Fibroblast of the conjunctiva (primary cell): ENCODE measurements at places on chromosomes 13 and 19.
A peak's percentile ranks its signal among the peaks of the same experiment; 100 is the strongest.

- DNase-seq = no peak
Observed at GRCh38 chr13:94936633-94937032, 224.3 kb upstream of the SOX21 start.

- DNase-seq = no peak
Observed at GRCh38 chr13:102567857-102568256, 28.9 kb upstream of the TPP2 start.

- DNase-seq = no peak
Observed at GRCh38 chr19:46785980-46786235, 2.5 kb downstream of the SLC1A5 start.

- DNase-seq = no peak
Observed at GRCh38 chr19:47020992-47021496, 1.4 kb downstream of the NPAS1 start.

- no peak for DNase-seq
Observed at GRCh38 chr19:39032063-39032918, at the start of gene FBXO27. FBXO27 (minus strand) TSS chr19:39032549; CDS start chr19:39032227, 322 bp downstream.

GRCh38 chr19:54541712-54542111, 31.9 kb upstream of the LILRA2 start:
- DNase-seq = no peak

GRCh38 chr19:35225951-35226350, 2.6 kb downstream of the FAM187B start:
- DNase-seq = no peak

GRCh38 chr13:109204657-109205056, 575.2 kb downstream of the MYO16 start:
- DNase-seq = no peak

DNA sequence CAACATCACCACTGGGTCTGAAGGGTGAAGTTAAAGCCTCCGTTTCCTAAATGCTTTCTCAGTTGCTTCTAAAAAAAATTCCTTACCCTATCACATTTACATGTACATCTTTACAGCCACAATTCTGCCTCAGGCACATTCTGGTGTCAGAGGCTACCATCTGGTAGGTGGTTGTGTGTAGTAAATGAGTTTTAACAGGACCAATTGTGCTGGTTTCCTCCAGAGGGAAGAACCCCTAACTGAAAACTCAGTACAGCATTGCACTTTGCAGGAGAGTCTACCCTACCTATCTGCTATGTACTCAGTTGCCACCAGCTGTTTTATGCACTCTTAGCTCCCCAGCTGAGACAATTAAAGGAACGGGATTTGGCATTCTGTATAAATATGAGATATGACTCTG, 1576.5 kb downstream of the PCDH9 start:
- no peak for DNase-seq

DNA sequence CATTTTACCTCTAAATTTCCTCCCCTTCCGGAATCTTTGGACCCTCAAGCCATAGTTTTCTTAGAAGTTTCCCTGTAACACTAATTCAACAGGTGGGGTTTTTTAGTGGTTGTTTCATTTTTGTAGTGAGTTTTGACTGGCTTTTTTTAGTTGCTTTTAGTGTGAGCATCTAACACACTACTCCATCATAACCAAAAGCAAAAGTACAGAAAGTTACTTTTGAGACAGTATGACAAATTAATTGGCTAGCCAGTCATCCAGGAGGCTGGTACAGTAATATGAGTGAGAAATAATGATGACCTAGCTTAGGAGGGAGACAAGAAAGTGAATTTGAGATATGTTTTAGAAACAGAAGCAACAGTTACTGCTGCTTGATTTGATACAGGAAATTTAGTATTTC, 71.5 kb downstream of the DNAJC15 start:
- DNase-seq = no peak

- DNase-seq = no peak
Observed at GRCh38 chr13:49532593-49532992, 36.8 kb downstream of the PHF11 start.

DNA sequence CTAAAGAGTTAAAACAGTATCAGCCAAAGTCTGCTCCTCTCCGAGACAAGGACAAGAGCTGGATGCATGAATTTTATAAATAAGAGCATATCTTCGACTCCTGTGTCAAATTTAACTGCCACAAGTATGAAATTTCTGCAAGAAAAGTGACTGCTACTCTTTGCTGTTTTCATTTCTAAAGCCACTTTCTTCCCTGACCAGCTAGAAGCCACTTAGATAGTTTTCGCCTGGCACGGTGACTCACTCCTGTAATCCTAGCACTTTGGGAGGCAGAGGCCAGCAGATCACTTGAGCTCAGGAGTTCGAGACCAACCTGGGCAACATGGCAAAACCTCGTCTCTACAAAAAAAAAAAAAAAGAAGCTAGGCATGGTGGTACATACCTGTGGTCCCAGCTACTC, 61.3 kb downstream of the ENOX1 start:
- no peak for DNase-seq

GRCh38 chr13:112131081-112131712, 64.2 kb downstream of the SOX1 start:
- no peak for DNase-seq

GRCh38 chr13:37960427-37960826, 90.9 kb upstream of the TRPC4 start:
- DNase-seq = no peak

GRCh38 chr13:40787062-40787461, 2.3 kb upstream of the SLC25A15 start:
- DNase-seq = no peak

DNA sequence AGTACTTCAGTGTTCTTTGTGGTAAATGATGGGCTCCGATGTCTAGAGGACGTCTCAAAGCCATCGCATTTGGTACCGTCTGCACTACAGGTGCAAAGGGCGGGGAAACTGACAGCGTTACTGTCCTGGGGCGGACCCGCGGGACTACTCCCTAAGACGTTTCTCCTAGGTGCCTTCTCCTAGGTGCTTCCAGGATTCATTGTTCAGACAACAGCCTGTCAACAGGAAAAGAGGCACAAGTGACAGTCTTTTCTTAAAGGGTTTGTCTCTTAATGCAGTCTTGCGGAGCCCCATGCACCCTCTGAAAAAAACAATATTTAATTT, 1.4 kb downstream of the SERTM1 start:
- no peak for DNase-seq

GRCh38 chr19:50661766-50662650, 12.8 kb downstream of the C19orf81 start:
- DNase-seq = no peak

GRCh38 chr13:72523049-72523448, 204.4 kb downstream of the MZT1 start:
- DNase-seq = no peak

DNA sequence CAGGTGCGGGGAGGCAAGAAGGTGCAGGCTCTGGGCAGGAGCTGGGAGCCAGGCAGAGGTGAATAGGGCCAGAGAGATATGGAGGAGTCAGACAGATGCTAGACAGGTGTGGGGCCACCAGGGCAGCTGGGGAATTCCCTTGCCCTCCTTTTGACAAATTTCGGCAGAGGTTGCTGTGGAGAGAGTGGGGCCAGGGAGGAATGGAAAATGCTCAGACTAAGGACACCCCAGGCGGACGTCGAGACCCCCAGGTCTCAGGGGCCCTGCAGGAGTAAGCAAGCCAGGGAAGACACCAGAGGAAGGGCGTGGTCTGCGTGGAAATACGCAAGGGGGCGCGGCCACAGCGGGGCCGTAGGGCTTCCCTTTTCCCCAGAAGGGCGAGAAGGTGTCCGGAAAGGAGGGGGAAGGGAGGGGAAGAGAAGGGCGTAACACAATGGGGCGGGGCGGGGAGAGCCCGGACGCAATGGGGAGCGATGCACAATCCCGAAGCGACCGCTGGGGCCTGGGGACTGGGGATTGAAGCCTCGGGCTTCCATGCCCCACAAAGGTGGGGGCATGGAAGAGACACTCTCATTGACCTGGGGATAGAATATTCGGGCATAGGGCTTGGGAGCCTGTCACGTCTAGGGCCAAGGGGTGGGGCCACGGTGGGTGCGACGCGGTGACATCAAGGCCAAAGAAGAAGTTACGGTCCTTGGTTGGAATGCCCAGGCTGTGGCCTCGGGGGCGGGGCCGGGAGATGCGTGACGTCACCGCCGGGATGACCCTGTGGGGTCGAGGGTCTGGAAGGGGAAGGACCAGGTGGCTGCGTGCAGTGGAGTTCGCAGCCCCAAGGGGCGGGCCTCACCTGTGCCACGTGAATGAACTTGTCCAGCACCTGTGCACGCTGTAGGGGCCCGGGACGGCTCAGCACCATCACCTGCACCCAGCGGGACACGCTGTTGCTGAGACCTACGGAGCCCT, 8.2 kb downstream of the RASGRP4 start:
- no peak for DNase-seq

GRCh38 chr19:39372047-39372802, 18.7 kb downstream of the PAF1 start:
- DNase-seq = peak; percentile 90

DNA sequence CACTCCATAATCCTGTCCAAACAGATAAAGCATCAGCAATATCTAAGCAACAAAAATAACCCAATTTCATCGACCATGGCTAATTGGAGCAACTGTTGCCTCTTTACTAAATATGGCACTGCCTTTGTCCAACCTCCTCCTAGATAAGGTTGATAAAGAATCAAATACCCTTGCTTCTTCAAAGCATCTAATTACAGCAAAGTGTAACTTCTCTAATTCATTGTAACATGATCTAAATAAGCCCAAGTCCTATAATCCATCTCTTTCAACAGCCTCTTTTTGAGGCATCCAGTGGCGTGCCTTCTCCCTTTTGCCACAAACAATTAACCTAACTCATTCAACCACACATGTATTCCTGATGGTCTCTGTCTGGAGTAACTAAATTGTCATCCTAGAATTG, 81.7 kb upstream of the KLHL1 start:
- no peak for DNase-seq

GRCh38 chr19:33171222-33171795, 22.8 kb upstream of the LRP3 start:
- no peak for DNase-seq

GRCh38 chr19:2275588-2276428, 6.2 kb downstream of the PEAK3 start:
- no peak for DNase-seq

DNA sequence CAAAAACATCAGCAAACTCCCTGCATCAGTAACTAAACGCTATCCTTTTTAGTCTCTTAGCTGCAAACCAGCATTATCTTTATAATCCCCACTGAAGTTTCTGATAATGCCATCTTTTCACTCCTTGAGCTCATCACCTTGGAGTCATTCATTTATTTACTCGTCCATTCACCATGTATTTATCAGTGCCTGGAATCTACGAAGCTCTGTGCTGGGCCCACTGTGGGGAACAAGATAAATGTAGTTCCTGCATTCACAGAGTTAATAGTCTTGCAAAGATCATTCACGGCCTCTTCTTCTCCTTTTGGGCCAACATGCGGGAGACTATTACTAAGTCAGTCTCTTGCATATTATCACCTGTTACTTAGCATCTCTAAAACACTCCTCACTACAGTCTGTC, 89.4 kb downstream of the HS6ST3 start:
- DNase-seq = no peak

DNA sequence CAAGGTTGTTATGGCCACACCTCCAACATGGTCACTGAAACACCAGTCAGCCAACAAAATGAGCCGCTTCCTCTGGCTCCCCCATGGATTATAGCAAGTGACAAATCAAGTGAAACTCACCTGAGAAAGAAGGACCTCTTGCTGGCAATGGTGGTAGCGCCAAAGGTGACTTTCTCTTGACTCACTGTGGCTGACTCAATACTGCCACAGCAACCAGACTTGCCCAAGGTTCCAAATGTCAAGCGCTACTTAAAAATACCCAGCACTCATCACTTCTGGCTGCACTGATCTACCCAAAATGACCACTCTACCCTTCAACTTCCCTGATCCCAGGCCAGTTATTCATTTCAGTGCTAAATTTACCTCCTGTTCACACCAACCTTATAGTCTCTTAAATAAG, 495.5 kb downstream of the FOXO1 start:
- DNase-seq = no peak

DNA sequence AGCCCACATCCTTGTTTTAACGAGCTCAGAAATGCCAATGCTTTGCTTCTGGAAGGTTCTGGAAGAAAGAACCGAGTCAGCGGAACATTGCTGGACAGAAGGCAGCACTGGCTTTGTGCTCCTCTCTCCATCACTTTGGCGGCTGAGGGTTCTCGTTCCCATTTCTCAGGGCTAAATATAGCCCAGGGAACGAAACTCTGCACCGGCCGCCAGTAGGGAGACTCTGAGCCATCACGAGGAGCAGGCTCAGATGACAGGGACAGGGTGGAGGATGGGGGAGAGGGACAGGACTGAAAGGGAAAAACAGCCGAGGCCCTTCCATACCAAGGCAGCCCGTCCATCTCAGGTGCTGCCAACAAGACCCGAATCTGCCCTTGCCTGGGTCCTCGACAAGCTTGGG, 166.4 kb downstream of the CACNA1A start:
- DNase-seq = no peak

DNA sequence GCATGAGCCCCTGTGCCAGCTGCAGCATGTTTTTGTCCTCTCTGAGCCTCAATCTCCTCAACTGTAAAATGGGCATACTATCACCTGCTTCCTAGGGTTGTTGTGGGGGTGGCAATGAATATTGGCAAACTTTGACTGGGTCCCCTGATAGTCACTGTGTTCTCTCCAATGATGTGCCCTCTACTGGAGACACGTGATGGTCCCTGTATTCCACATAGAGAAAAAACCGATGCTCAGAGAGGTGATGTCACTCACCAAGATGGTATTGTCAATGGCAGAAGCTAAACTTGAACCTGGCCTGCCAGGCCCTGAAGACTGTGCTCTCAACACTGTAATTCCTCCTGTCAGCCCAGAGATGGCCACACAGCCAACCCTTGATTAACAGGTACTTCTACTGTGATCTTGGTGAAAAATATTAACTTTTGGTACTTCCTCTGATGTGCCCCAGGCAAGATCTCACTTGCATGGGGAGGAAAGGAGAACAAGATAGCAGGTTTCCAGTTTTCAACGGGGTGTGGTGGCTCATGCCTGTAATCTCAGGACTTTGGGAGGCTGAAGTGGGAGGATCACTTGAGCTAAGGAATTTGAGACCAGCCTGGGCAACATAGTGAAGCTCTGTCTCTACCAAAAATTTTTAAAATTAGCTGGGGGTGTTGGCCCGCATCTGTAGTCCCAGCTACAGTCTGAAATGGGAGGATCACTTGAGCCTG, 3.6 kb downstream of the CEACAM20 start:
- no peak for DNase-seq

DNA sequence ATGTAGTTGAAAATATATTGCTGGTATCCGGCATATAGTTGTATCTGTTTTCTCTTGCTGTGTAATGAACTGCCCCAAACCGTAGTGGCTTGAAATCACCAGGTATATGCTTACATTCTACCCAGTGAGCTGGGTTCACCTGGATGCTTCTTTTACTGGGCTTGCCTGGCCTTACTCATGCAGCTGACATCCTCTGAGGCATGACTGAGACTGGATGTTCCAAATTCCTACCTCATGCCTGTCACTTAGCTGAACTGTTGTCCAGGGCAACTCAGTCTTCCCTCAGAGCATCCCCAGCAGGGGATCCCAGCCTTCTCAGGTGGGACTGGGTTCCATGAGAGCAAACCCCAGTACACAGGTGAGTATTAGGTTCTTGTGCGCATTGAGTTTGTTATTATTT, 66.8 kb downstream of the IFT88 start:
- no peak for DNase-seq

- DNase-seq = no peak
Observed at GRCh38 chr19:46303691-46304397, 7.0 kb downstream of the HIF3A start.
